ENCODE measurements at places on chromosomes 3 and 15.

DNA sequence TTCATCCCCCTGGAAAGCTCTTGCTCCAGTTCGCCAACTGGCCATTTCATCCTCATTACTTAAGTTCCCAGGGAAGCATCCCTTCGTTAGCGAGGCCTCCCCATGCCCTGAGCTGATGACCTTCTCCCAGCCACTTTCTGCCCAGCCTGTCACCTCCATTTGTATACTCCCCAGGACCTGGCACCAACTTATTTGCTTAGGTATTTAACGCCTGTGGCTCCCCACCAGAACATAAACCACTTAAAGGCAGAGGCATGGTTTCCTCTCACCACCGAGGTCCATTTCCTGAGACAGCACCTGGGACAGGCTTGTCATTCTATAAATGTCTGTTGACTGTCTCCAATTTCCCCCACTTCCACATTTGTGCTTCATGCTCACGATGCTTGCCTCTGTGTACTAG lies 189.0 kb downstream of the ZNF621 start:
- DNase-seq: no peak

DNA sequence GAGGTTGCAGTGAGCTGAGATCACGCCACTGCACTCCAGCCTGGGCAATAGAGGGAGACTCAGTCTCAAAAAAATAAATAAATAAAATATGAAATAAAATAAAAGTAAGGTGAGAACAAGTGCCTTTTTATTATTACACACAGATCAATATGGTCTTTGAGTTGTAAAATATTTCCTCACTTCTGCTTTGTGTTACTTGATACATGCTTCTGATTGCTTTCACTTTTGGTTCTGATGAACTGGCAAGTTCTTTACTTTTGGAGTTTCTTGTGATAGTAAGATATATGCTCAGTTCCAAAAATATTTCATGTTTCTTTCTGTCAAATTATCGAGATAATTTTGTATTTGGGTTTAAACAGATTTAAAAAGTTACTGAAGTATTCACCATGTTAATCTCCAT lies 16.6 kb upstream of the GYG1 start:
- DNase-seq: no peak

DNA sequence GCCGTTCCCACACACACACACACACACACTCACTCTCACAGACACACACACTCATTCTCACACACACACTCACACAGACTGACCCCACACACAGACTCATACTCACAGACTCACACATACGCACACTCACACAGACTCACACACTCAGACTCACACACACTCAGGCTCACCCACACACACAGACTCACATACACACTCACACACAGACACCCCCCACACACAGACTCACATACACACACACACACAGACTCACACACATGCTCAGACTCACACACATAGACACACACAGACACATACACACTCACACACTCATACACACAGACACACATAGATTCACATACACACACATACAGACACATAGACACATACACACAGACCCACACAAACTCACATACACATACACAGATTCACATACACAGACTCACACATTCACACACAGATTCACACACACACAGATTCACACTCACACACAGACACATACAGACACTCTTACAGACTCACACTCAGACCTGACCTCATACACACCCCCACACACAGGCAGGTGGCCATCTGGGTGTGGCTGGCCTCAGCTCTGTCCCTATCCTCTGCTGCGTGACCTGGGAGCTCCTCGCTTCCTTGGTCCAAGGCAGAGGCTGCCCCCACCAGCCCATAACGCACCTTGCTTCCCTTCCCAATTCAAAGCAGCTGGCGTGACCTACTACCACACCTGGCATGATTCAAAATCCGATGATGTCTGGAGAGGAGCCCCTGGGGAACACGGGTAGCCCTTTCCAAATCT lies 1.9 kb downstream of the C3orf22 start:
- DNase-seq: no peak

DNA sequence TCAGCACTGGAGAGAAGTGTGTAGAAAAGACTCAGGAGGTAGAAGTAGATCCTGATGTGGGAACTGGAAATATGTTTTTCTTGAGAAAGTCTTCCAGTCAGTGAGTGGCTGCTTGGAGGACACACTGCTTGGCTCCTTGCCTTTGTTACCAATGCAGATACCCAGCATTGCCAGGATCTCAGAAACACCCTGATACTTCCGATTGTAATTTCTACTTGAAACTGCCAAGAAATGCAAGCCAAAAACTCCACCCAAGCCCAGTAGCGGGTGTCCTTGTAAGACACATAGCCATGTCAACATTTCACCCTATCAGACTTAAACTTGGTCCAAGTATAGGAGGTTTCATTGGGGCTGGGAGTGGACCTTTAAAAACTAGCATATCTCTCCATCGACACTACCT lies 141.8 kb downstream of the ALDH1A2 start:
- no peak for DNase-seq

GRCh38 chr3:111584744-111585143 lies 10.4 kb downstream of the ZBED2 start:
- DNase-seq: no peak

DNA sequence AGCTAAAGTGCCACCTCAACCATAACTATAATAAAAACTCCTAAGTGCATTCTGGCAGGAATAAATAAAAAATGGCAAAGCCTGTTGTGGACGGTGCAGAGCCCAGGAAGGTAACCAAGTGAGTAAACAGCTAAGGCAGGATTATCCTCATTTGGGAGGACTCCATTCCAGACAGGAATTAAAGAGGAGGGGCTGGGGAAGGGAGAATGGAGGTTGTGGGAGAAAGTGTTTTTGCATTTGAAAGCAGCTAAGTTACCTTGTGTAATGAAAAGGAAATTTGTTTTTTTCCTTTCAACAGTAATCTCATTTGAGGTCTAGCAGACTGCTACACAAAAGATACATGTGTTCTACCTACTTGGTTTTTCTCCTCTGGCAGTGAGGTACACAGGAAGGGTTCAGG lies 248.5 kb downstream of the TIGIT start:
- DNase-seq: no peak

GRCh38 chr3:62873761-62874710 lies 1.2 kb downstream of the CADPS start:
- DNase-seq: no peak

- DNase-seq: no peak
Observed at GRCh38 chr3:150059241-150059640, 88.5 kb upstream of the PFN2 start.

GRCh38 chr3:46750555-46751038 lies 32.9 kb upstream of the PRSS50 start:
- DNase-seq: no peak

- no peak for DNase-seq
Observed at GRCh38 chr15:48946074-48946839, 17.5 kb downstream of the SHC4 start.

DNA sequence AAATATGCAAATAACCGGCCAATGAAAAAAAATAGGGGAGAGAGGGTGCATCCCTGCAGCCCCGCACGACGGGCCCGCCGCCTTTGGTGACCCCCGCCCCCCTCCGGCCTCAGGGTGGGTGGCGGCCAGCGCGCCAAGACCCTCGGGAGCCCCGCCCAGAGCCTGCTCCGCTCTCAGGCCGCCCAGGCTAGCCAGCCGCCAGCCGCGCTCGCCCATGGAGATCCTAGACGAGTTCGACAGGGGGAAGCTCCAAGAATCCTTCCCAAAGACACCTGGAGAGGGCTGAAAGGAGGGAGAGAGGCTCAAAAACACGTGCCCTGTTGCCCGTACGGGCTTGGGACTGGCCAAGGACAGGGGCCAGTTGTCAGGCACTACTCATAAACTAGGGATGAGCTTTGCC lies 434.0 kb downstream of the NR2F2 start:
- DNase-seq: no peak

DNA sequence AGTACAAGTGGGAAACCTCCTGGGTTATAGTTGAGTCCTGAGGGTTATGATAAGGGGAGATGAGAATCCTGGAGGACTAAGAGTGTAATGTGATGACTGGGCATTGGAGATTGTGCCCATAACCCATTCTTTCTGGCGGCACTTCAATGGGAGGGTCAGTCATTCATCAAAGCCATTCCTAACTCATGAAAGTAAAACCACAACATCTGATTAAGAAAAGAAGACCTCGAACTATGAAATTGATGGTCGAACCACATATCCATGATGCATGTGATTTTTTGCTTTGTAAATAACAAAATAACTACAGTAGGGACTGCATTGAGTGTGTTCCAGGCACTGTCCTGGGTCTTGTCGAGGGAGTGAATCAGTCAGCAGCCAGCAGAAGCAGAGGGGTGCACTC lies 215.1 kb downstream of the SHQ1 start:
- DNase-seq: no peak

GRCh38 chr3:78941587-78941986 lies 826.2 kb downstream of the ROBO1 start:
- DNase-seq: no peak

GRCh38 chr15:34719695-34720094 lies 35.1 kb downstream of the GJD2 start:
- DNase-seq: no peak

DNA sequence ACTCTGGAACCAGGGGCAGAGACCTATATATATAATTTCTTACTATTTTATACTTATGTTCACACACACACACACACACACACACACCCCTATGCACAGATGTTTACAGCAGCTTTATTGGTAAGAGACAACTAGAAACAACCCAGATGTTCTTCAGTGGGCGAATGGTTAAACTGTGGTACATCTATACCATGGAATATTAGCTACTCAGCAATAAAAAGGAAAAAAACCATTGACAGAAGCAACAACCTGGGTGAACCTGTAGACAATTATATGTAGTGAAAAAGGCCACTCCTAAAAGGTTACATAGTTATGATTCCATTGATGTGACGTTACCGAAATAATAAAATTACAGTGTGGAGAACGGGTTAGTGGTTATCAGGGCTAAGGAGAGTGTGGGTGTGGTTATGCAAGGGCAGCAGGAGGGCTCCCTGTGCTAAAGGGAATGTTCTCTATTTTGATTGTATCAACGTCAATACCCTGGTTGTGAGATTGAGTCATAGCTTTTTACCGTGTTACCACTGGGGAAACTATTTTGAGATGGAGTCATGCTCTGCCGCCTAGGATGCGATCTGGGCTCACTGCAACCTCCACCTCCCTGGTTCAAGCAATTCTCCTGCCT lies 85.5 kb downstream of the FLNB start:
- no peak for DNase-seq

GRCh38 chr15:24756101-24756500 lies 80.5 kb downstream of the NPAP1 start:
- DNase-seq: no peak

- DNase-seq: no peak
Observed at GRCh38 chr3:158479051-158479450, 91.9 kb upstream of the MLF1 start.

GRCh38 chr15:53126144-53126543 lies 336.0 kb upstream of the ONECUT1 start:
- no peak for DNase-seq

- DNase-seq: no peak
Observed at GRCh38 chr3:46759239-46760167, 41.8 kb upstream of the PRSS50 start.

GRCh38 chr15:73196113-73196512 lies 143.8 kb downstream of the NEO1 start:
- DNase-seq: no peak

GRCh38 chr3:122092460-122093165 lies 37.5 kb downstream of the CD86 start:
- DNase-seq: no peak

GRCh38 chr3:183697123-183697609 lies 431 bp upstream of the YEATS2 start:
- no peak for DNase-seq

GRCh38 chr3:117126946-117127546 lies 417.5 kb downstream of the TUSC7 start:
- DNase-seq: no peak

- DNase-seq: no peak
Observed at GRCh38 chr3:5388091-5388490, 200.6 kb downstream of the EDEM1 start.

- DNase-seq: no peak
Observed at GRCh38 chr3:19250959-19251610, 102.8 kb downstream of the KCNH8 start.

DNA sequence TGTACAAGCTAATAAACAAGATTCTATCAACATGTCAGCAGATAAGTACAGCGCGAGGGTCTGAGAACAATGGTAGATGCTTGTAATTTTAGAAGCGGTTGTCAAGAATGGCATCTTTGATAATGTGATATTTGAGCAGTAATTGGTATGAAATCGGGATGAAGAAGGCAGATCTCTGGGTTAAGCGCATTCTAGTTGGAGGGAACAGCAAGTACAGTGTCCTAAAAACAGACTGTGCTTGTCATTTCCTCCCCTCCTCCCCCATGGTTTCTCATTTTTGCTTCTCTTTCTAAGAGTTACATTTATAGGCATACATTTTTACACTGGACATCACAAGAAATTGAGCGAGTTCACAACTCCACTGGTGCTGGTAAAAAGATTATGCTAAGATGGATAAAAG lies 23.3 kb downstream of the TGFBR2 start:
- DNase-seq: no peak
